Stimulated activated CD4-positive, alpha-beta T cell treated with anti-CD3 and anti-CD28 coated beads, Interleukin-1b, Interleukin-23, amount 100 ng/mL, for 1 hour (primary cell): ENCODE measurements at places on chromosomes 5 and 9.

DNA sequence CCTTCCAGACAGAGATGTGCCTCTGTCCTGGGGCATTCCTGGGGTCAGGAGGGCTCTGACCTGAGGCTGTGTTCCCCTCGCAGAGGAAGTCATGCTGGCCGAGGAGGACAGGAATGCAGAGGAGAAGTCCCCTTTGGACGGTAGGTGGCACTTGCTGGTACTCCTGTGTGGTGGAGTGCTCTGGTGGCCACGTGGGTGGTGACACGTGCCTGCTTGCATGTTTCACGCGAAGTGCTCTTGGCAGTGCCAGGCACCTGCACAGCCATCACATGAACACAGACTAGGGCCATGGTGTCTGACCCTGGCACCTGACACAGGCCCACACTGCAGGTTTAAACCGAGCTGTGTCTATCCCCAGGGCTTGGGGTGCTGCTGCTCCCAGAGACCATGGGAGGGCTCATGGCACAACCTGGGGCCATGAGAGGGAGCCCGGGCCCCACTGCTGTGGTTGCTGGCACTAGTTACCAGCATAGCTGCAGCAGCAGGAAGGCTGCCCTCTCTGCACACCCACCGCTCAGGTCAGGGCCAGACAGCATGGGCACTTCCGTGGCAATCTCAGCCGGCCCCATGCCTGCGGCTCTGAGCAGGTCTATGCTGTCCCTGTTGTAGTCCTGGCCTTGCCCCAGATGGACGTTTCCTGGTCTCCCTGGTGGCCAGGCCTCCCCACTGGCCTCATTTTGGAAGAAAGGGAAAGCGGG is 79.3 kb downstream of the CACNA1B start:
- DNase-seq, result no peak

DNA sequence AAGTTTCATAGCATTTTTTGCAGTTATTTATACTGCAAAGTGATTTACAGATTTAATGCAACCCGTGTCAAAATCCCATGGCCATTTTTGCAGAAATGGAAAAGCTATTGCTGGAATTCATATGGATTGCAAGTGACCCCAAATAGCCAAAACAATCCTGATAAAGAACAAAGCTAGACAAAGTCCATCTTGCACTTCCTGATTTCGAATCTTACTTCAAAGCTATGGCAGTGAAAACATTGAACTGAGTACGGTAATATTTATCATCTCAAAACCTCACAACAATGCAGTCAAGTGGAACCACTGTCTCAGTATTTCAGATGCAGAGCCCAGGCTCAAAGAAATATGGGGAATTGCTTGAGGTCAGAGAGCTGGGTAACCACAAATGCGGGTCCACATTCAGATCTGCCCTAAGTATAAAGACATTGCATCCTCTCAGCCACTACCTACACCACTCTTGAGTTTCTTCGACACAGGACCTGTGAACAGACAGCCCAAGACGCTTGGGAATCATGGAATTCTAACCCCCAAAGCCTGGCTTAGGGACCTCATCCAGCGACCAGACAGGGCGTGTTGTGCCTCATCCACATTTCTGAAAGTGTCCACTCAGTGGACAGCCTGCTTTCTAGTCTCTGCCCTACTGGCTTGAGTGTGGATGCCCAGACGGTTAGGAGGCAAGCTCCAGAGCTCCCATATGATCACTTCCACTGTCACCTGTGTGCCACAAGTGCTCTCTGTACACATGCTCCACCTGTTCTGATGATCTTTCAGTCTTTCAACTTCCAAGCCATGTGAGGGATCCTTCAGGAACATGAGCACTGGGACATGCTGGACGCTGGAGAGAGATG is 39.3 kb upstream of the KCNIP1 start:
- DNase-seq, result no peak

DNA sequence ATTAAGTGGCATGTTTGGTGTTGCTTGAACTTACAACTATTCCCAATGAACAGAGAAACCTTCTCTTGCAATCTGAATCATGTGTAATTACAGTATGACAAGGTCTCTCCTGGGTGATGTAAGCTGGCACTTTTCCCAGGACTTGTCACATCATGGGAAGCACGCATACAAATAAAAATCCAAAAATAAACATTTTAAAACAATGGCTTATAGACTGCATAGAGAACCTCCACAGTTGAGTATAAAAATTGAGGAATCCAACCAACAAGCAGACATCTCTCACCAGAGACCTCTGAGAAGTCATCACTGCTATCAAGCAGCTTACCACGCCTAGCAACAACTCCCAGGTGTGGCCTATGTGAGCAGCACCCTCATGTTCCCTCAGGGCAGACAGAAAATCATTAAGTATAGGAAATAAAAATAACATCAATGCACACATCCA is 3.9 kb downstream of the MLLT3 start:
- no peak for DNase-seq

- DNase-seq, result no peak
Measured at GRCh38 chr9:135082536-135082935, 4.9 kb upstream of the OLFM1 start.

DNA sequence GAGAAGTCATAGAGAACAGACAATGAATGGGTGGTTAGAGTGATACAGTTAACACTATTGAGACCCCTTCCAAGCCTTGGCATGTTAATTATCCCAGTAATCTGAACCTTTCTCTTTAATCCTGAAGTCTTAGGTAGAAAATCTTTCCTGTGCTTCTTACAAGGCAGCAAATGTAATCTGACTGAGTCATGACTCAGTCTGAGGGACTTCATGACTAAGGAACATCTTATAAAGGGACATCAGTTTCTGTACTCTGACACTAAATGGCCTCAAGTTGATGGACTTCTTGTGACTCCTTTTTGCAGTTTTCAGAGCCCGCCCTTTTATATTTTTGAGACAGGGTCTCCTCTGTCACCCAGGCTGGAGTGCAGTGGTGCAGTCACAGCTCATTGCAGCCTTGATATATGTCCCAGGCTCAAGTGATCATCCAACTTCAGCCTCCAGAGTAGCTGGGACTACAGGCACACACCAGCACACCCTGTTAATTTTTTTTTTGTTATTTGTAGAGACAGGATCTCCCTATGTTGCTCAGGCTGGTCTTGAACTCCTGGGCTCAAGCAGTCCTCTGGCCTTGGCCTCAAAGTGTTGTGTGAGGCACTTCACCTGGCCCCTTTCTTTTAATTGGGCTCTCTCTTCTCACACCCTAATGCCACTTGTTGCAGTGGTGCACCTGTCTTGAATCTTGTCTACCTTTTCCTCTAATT is 9.5 kb downstream of the EXOSC3 start:
- no peak for DNase-seq

GRCh38 chr5:57327561-57328367 is 153.9 kb downstream of the GPBP1 start:
- DNase-seq, result no peak

DNA sequence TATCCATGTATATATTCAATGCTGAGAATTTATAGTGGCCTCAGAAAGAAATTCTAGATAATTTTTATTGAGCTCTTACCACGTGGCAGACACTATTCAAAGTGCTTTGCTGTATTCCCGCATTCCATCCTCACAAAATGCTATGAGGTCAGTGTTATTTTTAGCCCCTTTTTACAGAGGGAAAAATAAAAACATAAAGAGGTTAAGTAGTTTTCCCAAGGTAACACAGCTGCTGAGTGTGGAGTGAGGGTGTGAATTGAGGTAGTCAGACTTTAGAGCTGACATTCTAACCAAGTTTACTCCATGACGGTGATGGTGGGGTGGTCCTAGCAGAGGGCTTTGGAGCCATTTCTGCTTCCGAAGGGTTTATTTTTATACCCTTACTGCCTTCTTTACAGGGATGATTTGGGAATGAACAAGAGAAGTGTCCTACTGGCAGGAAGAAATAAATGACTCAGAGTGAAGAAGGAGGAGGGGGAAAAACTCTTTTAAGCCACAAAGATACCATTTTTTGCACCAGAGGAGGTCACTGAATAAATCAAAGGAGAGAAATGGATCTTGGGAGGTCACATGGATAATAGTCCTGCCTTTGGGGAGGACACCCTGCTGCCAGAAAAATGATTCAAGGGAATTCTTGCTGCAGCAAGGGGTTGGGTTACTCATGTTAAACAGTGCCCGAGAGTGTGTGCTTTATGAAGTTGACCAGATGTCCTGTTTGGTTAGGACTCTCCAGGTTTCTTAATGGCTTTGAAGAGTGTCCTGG is 76.1 kb downstream of the HMHB1 start:
- DNase-seq, result no peak

DNA sequence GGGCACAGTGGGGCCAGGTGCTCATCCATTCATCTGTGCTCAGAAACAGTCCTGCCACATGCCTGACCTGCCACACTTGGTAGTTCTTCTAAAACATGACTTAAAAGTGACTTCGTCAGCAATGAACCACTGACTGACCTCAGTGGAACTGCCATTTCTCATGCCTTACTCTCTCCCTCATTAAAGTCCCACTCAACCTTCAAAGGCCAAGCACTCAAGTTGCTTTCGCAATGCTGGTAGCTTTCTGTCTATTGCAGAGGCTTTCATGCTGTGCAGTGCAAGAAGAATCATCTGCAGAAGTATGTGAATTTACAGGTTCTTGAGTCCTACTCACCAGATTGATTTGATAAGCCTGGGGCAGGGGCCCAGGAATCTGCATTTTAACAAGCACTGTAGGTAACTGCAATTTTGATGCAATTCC is 23.9 kb downstream of the B4GALT1 start:
- no peak for DNase-seq

DNA sequence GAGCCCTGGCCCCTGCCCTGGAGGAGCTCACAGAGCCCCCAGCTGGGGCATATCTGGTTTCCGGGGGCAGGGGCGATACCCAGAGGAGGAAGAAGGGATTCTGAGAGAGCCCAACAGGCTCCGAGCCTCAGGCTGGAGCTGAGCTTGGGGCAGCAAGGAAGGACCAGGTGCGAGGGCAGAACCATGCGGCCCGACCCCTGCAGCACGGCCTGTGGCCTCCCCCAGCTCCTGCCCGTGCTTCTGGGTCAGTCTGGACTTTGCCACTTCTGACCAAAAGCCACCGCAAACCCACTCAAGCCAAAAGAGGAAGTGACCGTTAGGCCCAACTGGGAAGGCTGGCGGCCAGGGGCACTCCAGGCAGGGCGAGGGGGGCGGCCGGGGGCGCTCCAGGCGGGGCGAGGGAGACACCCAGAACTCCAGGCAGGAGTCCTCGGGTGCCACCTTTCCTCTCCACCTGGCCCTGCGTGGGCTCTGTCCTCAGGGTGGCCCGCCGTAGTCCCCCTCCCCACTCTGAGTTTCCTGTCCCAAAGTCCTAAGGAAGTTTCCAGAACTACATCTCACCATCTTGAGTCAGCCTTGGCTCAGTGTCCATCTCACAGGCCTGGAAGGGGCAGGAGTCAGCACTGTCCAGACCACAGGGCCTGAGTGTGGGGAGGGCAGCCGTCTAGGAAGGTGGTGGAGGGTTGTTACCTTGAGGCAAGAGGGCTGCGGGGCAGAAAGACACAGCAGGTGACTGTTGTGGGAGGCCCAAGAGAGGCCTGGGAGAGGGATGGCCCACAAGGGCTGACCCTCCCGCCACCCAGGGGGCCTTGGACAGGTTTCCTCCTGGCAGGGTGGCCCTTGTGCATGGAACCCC is 946 bp upstream of the LTC4S start:
- DNase-seq, result no peak

DNA sequence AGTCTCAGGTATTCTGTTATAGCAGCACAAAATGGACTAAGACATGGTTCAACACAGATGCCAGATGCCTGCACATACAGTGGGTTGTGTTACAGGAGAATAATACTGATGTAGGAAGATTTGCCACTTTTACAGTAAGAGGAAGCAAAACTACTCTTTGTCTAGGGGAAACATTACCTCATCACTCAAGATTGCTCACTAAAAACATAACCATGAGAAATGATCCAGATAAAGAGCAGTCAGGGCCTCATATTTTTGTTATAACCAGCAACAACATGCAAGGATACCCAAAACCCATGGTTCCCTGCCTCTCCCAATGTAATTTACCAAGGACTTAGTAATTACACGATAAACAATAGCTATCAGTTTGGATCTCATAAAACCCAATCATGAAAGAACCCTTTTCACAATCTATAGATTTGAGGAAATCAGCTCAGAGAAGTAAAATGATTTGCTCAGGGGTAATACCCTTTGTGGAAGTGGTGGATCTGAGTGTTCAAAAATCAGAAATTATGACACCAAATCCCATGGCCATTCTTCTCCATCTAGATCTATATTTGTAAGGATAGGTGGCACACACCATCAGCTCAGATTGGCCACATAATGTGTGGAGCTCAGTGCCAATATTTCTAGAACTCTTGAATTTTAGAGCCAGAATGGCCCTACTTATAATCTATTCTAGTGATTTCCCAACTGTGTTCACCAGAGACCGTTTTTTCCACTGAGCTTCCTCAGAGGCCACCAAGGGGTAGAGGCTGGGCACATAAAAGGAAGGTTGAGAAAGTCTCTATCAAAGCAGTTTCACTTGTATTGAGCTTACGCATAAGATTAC is 27.8 kb downstream of the DPYSL3 start:
- DNase-seq, result no peak

DNA sequence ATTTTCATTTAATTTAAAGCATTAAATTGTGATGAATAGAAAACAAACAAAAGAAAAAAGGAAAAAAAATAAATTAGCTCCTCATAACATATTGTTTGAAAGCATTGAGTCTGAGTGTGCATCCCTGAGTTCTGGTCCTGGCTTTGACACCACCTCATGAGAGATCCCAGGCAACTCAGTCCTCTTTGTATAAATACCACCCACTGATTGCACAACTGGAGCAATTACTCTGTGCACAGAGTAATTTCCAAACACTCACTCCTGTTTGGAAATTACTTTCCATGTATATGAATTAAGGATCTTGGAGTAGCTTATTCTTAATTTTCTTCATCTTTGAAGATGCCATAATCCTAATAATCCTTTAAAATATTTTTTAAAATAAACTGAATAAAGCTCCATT is 59.4 kb upstream of the C5orf46 start:
- no peak for DNase-seq

- no peak for DNase-seq
Measured at GRCh38 chr5:36202521-36202961, 39.2 kb downstream of the NADK2 start.

DNA sequence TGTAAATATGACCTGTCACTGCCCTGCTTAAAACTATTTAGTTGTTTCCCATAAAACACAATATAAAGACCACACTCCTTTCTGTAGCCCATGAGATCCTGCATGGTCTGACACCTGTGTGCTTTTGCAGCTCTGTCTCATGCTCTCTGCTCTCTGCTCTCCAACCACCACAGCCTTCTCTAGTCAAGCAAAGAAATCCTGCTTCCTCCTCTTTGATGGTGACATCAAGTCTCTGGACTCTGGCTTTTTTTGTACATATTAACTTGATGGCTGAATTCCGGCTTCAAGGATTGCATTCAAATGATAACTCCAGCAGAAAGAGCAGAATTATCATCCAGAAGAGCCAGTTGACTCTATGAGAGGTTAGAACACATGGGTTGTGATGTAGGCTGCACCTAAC is 58.2 kb downstream of the CHSY3 start:
- no peak for DNase-seq

- no peak for DNase-seq
Measured at GRCh38 chr9:10268531-10269485, 344.0 kb downstream of the PTPRD start.
